NCI-H460 (cell line): ENCODE measurements at places on chromosomes 2 and 18. TPM values are rescaled to one million over a fixed set of nuclear protein-coding genes. Genes with fewer than 3 reads are reported as not detected.

FOXI3 gene
- not detected in 2 replicates for total RNA-seq

ZFP36L2 gene
- total RNA-seq = 5.7 and 6.9 TPM in 2 replicates

FZD7 gene
- 16.8 and 17.4 TPM in 2 replicates for total RNA-seq

- DNase-seq = no peak
Observed at GRCh38 chr2:204799791-204800190, 254.5 kb downstream of the PARD3B start.

DNA sequence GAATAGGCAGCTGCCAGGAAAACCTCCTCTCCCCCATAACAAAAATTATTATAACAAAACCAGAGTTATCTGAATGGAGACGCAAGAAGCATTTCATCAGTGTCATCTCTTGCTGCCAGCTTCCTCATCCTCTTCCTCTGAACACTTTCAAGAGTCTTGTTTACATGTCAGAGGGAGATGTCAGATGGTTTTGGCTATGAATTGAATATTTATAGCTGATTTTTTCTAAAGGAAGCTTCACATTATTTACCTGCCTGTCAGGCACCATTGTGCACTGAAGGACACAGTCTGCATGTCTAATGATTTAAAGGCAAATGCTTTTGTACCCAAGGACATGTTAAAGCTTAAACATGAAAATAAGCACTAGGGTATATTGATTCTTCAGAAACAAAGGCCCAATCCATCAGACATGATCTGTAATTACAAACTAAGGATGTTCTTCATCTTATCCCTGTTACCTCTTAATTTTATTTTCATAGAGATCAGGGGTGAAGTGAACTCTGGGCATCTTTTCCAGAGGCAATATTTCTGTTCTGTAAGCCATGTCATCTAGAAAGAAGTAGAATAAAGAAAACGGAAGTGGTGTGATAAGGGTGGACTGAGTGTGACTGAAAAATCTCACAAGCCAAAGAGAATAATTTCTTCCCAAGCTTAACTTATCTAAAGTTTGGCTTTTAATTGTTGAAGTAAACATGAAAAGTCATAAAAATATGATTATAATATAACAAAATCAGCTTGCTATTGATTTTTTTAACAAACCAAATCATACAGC lies 168.7 kb downstream of the ANKRD44 start:
- no peak for DNase-seq

- DNase-seq = no peak
Observed at GRCh38 chr2:190887089-190887488, 6.5 kb downstream of the GLS start.

GRCh38 chr2:113070606-113070975 lies 2.8 kb downstream of the IL1F10 start:
- DNase-seq = no peak

GRCh38 chr2:71700041-71700657 lies 246.8 kb downstream of the DYSF start:
- DNase-seq = no peak

DNA sequence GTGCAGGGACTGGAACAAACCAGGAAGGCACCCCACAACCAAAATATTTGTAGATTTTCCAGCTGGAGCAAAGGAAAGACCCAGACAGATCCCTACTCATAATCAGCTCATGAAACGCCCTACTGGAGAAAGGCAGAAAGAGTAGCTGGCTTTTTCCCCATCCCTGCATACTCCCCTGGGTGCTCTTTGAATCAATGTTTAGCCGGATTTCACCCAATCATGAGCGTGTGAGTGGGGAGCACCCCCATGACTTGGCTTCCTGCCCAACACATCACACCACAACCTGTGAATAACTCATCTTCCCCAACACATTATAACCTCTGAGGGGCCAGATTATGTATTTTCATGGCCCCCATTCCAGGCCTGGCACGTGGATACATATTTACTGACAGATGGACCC lies 35.1 kb upstream of the SLC14A1 start:
- DNase-seq = no peak

- DNase-seq = no peak
Observed at GRCh38 chr2:10288606-10289005, 14.1 kb upstream of the HPCAL1 start.

DNA sequence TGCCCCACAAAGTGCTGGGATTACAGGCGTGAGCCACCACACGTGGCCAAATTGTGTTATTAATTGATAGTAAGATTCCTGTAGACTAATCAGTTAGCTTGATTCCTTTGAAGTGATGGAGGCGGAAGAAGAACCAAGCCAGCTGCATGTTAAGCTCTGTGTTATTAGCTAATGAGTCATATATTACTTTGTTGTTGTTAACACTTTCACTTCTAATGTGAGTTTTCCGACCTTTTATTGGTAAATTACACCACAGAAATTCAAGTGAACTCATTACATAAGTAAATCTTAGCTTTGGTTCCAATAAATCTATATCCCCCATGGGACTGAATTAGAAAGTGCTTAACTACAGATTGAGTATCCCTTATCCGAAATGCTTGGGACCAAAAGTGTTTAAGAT lies 20.3 kb downstream of the CHMP1B start:
- no peak for DNase-seq

DNA sequence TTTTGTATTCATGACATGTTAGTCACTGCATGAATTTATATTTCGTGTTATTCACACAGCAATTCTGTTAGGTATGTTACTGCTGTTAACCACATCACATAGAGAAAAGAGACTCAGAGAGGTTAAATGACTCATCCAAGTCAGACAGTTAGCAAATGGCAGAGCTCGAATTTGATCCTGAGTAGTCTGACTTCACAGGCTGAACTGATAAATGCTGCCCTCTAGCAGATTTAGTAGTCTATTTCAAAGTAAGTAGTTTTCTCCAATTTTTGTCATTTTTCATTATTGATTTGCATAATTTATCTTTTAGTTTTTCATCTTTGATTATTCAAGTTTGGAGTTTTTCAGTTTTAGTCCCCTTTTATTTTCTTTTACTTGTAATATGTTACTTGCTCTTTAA lies 58.3 kb downstream of the WDR7 start:
- DNase-seq = peak; percentile 44

DNA sequence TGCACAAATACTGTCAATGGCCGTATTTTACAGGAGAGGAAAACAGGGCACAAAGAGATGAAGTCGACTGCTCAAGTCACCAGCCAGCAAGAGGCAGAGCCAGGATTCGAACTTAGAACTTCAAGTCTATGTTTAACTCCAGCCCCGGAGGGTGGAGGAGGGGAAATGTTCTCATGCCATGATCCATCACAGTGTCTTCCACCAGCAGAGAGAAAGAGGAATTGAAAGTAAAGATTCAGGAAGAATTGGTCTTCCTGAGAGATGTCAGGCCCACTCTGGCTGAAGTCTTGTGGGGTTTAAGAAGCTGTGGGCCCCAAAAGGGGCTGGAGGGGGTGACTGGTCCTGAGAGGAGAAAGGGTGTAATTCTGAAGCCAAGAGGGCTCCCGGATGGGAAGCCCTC lies 260.0 kb downstream of the TNS1 start:
- DNase-seq = no peak

DNA sequence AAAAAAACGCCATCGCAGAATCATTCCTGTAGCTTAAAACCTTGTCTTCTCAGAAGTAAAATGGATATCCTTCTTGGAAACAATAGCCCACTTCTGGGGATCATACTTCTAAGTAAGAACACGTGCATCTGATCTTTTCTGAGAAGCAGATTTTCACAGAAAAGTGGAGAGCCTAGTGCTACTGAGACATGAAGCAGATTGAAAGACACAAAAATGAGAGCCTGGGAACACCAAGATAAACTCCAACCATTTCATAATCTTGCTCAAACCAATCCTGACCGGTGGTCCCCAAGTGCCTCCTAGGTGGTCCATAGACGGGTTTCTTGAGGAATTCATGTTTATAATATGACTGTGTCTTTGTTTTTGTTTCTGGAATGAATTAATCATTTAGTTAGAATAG lies 191.2 kb downstream of the IRS1 start:
- no peak for DNase-seq
